Hepatocyte (in vitro differentiated cells): ENCODE measurements at places on chromosomes 1 and 21. TPM values are rescaled to one million over a fixed set of nuclear protein-coding genes. Genes with fewer than 3 reads are reported as not detected.

DNA sequence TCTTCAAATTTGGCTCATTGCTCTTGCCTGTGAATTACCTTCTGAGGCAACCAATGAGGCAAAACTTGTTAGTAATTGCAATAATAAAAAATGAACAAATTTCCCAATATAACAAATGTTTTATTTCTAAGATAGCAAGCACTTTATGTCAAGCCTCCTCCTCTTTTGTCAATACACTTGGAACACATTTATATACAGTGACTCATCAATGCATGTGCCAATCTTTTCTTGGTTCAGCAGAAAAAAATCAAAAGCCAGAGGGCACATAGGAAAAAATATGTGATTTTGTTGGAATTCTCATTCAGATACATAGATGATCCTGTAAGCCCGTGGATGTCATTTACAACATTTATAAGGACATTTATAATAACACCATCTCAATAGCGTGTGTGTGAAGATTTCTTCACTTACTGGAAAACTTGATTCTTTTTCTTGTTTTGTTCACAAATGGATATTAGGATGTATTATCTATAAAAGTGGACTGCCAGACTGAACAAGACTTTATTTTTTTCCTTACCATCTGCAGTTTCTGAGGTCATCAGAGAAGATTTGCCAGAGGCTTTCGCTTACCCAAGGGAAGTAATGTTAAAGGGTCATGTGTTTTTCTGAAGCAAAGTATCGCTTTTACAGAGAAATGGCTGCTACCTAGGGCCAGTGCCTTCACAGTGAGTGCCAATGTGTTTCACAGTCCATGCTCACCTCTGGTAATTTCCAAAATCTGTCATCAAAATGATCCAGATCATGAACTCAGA is 645.7 kb upstream of the PTBP2 start:
- DNase-seq, result no peak

GRCh38 chr1:178726545-178726944 is 1.5 kb downstream of the RALGPS2 start:
- no peak for DNase-seq

DNA sequence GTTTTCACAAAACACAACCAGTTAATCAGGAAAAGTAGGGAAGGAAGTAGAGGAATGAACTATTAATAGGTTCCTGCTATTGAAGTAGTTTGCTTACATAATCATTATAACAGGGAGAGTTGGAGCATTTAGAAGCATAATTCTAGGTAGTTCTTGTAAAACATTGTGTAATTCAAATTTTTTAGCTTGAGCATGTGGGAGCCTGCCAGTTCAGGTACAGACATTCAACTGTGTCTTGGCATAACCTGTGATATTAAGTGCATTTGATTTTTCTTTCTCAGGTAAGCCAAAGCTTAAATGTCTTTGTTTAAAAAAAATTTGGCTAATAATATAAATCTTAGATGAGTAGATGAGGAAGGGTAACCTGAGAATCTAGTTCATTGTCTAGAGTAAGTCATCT is 3.4 kb downstream of the YTHDF2 start:
- no peak for DNase-seq

- peak; percentile 65 for DNase-seq
These were observed 876 bp upstream of the CHML start for GRCh38 chr1:241640867-241641622.

OR2L2 gene
- not detected in 2 replicates for total RNA-seq

GJA4 gene
- total RNA-seq, result 2.5 and 3.8 TPM in 2 replicates

GRCh38 chr1:155320661-155321617 is at the start of gene RUSC1:
TSS of gene RUSC1 (plus strand) at chr1:155320894. CDS start at chr1:155321774, 880 bp downstream.
- peak; percentile 58 for DNase-seq

GRCh38 chr1:184635347-184635979 is 119.2 kb downstream of the EDEM3 start:
- DNase-seq, result no peak

CRABP2 gene
- 54.5 and 93.5 TPM in 2 replicates for total RNA-seq

DNA sequence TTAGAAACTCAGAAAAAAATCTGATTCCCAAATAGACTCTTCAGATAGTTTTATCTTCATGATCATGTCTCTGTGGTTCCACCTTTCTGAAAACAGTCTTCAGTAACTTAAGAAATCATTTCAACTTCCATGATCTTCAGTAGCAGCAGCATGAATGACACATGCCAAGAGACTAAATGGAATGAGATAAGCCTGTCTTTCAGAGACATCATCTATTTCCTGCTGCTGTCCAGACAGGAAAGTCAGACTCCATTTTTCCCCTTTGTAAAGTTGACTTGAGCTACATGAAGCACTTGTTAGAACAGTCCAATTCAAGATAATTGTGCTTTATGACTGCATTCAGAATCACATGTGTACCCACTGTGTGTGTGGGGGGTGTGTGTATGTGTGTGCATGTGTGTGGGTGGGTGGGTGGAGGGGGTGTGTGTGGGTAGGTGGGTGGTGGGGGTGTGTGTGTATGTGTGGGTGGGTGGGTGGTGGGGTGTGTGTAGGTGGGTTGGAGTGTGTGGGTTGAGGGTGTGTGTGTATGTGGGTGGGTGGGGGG is 58.8 kb downstream of the CLIC4 start:
- no peak for DNase-seq
